ENCODE measurements at places on chromosomes 7 and 10.

DNA sequence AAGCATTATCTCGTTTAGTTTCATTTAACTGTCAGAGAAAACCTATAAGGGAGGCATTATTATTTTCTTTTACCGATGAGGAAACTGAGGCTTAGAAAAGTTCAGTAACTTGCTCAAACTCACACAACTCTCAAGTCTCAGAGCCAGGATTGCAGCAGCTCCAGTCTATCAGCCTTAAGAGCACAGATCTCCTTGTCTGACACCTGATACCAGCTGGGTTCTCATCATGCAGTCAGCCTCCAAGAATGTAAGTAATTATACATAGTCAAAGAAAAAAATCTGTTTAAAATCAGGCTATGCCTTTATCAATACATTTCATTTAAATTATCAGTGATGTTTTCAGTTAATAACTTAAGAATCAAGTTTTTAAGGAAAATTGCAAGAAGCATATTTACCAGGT lies 236.6 kb upstream of the TCF7L2 start:
- no peak for DNase-seq

- DNase-seq = no peak
These were observed 97.7 kb upstream of the EGFR start for GRCh38 chr7:54921116-54921515.

- no peak for DNase-seq
These were observed 75.0 kb downstream of the GATA3 start for GRCh38 chr10:8129438-8129837.

DNA sequence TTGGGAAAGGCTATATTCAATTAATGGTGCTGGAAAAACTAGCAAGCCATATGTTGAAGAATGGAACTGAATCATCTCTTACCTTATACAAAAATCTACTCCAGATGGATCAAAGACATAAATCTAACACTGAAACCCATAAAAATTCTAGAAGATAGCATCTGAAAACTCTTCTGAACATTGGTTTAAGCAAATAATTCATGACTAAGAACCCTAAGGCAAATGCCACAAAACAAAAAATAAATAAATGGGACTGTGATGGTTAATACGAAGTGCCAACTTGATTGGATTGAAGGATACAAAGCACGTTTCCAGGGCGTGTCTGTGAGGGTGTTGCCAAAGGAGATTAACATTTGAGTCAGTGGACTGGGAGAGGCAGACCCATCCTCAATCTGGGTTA lies 1130.0 kb downstream of the DNAJB9 start:
- DNase-seq = no peak

Data from H9 (cell line).